ENCODE measurements at places on chromosomes 1 and 21.

DNA sequence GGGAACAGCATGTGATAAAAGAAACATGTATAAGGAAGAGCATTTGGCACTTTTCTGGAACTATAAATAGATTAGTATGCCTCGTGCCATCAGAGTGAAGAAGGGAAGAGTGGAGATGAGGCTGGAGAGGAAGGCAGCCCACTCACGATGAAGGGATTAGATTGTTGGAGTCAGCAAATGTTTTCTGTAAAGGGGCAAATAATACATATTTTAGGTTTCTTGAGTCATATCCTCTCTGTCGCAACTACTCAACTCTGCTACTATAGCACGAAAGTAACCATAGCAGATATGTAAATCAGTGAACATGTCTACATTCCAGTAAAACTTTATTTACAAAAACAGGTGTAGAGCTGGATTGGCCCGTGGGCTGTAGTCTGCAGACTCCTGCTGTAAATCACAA lies 147.8 kb downstream of the TENT5C start:
- DNase-seq: no peak

GRCh38 chr21:42581336-42581992 lies 67.8 kb downstream of the SLC37A1 start:
- DNase-seq: no peak

- no peak for DNase-seq
Measured at GRCh38 chr21:29248124-29248523, 50.6 kb upstream of the BACH1 start.

DNA sequence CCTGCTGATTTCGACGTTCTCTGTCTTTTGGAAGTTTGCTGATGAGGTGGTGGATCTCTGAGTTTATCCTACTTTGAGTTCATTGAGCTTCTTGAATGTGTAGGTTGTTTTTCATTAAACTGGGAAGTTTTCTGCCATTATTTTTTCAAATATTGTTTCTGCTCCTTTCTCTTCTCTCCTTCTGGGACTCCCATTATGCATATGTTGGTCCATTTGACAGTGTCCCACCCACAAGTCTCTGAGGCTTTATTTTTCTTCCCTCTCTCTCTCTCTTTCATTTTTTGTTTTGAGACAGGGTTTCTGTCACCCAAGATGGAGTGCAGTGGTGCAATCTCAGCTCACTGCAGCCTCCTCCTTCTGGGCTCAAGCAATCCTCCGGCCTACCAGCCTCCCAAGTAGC lies 11.7 kb downstream of the TNFRSF18 start:
- DNase-seq: no peak

Measured in stimulated activated CD4-positive, alpha-beta T cell treated with anti-CD3 and anti-CD28 coated beads, Interleukin-2, amount 100 ng/mL, for 48 hours (primary cell).